ENCODE measurements at places on chromosomes 12 and 14. TPM values are rescaled to one million over a fixed set of nuclear protein-coding genes. Genes with fewer than 3 reads are reported as not detected.

Gene SLC16A7
- 52.4 TPM for total RNA-seq

Gene IL31
- not detected for total RNA-seq

Gene DDX51
- 9.0 TPM for total RNA-seq

Gene BHLHE41
- total RNA-seq = 5.8 TPM

Gene PPFIA2
- not detected for total RNA-seq

Gene ADAM21
- not detected for total RNA-seq

Gene CCDC77
- total RNA-seq = 5.9 TPM

Gene KRT71
- total RNA-seq = not detected

Gene KRT74
- total RNA-seq = 0.12 TPM

Gene SMIM41
- not detected for total RNA-seq

Gene TBX3
- 2.4 TPM for total RNA-seq

Gene SDR9C7
- 26.0 TPM for total RNA-seq

DNA sequence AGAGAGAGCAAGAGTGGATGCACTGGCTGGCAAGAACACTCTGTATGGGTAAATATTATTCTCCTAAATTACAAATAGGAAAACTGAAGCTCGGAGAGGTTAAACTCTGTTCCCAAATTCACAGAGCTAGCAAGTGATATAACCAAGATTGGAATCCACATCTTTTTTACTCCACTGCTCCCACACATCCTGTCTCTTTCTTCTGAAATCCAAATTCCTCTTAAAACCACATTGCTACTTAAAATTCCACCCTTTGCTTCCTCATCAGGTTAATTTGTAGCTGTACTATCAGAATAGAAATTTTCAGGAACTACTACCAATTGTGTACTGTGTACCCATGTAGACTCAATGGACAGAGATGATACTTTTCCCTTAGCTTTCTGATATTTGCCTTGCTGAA lies 74.4 kb downstream of the ARMH4 start:
- no peak for ATAC-seq

- no peak for ATAC-seq
Observed at GRCh38 chr14:100536721-100537445, 50.3 kb downstream of the BEGAIN start.

DNA sequence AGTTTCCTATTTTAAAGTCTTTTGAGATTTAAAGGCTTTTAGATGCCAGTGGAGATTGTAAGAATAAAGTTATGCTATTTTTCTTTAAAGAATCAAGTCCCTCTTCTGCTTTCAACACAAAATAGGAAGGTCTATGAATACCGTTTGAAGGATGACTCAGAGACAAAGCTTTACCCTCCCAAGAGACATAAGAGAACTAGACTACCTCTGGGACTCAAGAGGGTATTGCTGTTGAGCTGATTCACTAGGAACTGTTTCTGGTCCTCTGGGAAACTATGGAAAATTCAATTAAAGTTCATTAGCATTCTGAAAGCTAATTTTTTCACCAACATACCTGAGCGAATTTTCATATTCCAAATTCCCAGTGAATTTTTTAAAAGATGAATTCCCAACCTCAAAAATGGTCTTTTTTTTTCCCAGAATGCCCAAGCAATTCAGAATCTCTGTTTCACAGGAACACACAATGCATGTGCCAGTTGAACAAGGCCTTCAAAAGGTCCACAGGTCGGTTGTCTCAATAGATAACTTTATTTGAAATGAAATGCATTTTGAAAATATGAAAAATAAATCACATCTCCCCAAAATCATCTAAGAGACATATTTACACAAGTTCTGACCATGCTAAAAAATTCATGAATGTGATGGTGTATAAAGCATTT lies 6.5 kb downstream of the PHLDA1 start:
- ATAC-seq = peak; percentile 38

DNA sequence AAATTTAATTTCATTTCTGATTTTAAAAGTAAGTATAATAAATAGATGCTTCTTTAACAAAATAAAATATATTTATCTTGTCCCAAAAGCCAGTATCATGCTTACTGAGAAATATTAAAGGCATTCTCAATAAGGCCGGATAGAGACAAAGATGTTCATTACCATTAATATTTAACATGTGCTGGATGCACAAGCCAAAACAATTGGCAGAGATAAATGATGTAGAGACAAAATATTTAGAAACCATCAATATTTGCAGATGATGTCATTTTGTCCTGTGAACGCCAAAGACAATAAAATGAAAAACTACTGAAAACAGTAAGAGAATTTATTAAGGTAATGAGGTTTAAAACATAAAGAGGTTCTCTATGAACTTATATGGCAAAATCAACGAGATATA lies 313.5 kb downstream of the ITPR2 start:
- ATAC-seq = no peak

DNA sequence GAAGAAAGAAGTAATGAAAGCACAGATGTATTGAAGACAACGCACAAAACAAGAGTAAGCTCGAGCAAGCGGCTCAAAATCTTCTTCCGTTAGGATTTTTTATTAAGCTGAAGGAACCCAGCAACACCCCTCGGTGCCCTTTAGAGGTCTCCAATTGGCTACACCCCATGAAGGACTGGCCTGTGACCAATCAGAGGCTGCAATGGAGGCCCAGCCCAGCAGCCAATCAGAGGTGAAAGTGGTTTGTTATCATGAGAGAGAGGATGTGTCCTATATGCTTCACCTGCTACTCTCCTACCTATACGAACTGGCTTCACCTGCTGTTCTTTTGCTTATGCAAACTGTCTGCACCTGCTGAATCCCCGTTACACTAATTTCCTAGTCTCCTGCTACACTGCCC lies 358.8 kb downstream of the C12orf50 start:
- ATAC-seq = no peak

DNA sequence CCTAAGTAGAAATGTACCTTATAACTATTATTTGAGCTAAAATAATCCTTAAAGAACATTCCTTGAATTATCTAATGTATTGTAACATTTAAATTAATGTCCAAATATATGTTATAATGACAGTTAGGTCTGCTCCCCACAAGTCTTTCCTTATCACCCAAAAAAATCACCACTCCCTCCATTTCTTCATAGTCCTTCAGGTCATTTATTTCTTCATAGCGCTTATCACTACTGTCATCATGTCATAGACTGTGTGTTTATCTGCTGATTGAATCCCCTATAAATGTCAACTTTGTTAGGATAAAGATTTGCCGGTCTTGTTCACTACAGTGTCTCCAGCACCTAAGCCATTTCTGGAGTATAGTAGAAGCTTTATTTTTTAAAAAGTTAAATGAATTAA lies 12.0 kb downstream of the LUM start:
- ATAC-seq = no peak

GRCh38 chr14:81771651-81772275 lies 238.1 kb upstream of the SEL1L start:
- no peak for ATAC-seq

GRCh38 chr14:71400871-71401321 lies 493.6 kb downstream of the PCNX1 start:
- ATAC-seq = no peak

- peak; percentile 71 for ATAC-seq
Observed at GRCh38 chr12:104863296-104863948, 94.7 kb downstream of the SLC41A2 start.

- no peak for ATAC-seq
Observed at GRCh38 chr12:46944771-46945170, 119.0 kb upstream of the SLC38A4 start.

DNA sequence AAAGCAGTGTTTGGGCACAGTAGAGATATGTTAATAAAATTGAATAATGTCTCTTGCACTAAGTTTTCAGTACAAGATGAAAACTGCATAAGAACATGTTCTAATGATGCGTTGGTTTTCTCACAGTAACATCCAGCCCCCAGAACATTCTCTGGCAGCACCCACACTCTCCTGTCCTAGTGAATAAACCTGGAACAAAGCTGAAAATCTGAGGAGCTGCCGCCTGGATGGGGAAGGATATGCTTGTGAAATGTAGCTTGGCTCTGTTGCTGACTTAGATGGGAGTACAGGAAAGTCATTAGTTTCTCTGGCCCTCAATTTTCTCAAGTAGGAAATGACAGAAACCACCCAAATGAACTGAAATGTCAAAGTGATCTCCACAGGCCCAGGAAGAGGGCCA lies 323.8 kb downstream of the APAF1 start:
- ATAC-seq = no peak

DNA sequence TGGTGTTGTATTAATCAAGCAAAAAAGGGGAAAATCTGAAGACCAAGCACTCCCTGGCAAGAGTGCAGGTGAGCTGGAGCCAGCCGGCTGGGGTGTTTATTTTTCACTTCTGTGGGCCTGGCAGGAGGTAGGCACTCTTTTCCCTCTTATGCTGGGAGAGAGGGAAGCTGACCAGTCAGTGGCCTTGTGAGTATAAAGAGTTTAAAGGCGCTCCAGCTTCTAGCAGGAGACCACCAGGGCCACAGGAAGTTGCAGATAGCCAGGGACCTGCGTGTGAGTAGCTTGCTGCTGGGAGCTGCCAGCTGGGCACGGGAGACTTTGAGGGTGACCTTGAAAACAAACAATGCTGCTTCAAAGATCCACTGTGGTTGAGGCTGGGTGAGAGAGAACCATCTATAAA lies 217.4 kb upstream of the PWP1 start:
- ATAC-seq = no peak

DNA sequence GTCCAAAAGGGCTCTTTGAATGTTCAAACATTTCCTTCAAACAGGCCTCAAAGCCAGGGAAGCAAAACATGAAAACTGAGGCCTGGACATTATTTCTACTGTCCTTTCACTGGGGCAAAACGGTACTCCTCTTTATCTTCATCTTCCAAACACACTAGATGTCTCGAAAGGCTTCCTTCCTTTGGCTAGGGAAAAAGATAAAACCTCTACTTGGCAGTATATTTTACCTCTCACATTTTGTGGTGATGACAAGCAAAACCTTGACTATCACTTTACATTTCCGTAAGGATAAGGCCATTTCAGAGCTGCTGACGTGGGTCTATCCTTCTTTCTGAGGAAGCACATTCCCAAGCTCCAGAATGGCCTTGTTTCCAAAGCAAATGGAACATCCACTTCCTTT lies 9.9 kb downstream of the STAB2 start:
- no peak for ATAC-seq

DNA sequence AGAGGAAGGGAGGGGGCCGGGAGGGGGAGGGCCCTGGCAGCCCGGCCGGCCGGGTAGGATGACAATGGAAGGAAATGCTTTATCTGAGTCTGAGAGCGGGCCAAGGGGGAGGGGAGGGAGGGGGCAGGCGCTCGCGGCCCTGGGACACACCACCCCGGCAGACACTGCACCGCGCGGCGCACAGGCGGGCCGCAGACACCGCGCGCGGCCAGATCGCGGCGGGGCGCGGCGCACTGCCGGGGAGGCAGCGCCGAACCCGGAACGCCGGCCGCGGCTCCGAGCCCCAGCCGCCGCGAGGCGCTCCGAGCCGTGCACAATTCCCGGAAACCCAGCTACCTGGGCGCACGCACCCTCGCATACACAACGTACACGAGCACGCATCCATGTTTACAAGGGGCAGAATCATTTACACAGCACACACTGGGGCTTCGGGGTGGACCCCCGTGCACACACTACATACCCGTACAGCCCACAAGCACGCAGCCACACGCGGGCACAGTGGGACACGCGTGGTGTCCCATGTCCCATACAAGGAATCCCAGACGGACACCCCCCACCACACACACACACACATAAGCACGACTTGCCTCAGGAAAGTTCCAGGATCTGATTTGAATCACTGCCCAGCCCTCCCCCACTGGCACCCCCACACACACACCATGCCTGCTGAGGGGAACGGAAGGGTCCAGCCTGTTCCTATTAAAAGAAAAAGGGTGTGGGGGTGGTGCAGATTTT lies at the start of gene HDAC7:
Gene HDAC7, minus strand, starts transcription at position 8 of the 735 bp plus-strand sequence. CDS start 118 bp downstream, outside the sequence.
- peak; percentile 67 for ATAC-seq

DNA sequence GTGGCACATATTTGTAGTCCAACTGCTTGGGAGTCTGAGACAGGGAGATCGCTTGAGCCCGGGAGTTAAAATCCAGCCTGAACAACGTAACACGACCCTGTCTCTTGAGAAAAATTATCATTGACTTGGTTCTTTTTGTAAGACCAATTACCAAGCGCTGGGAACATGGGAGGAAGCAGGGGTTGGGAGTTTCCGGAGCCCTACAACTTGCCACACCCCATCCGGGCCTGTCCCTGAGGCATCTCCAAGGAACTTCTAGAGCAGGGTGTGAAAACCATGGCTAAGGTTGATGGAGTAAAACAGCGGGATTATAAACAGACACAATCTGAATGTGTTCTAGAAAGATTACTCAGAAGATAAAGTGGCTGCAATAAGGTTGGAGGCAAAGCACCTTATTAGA lies 10.3 kb downstream of the PLXNC1 start:
- no peak for ATAC-seq

DNA sequence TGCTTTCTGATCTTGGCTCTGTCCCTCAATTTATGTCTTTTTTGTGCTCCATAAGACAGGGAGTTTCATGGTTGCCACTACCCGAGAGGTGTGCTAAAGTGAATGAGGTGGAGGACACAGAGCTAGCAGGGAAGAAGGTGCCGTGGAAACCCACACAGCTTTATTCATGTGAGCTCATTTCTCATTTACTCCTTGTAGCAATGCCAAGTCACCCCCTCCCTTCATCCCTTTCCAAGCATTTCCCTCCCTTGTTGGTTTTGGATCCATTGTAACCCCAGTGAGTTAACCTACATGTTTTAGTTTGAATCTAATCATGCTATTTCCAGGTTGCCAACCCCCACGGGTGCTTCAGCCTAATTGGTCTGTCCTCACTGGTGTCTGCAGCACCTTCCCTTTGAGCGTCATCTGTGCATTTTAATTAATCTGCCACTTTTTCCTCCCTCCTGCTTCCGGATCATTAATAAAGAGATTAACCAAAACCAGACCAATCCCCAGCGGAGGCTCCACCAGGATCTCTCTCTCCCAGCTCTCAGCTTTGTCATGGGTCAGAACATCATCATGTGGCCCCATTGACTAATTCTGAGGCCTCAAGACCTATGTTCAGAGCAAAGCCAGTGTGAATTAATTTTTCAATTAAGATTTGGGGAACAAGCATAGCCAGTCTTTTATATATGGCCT lies 56.2 kb downstream of the NTF3 start:
- ATAC-seq = no peak

DNA sequence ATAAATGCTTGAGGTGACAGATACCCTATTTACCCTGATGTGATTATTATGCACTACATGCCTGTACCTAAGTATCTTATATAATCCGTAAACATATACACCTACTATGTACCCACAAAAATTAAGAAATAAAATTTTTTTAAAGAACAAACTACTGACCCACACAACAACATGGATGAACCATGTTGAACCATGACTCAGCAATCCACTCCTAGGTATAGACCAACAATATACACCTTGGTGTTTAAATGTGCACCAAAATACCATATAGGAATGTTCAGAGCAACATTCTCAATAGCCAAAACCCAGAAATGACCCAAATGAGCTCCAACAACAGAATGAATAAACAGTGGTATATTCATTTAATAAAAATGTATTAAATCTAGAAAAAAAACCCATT lies 245.1 kb downstream of the GXYLT1 start:
- no peak for ATAC-seq
